ENCODE measurements at places on chromosomes 13 and 19. TPM values are rescaled to one million over a fixed set of nuclear protein-coding genes. Genes with fewer than 3 reads are reported as not detected.

GPR183 gene
- total RNA-seq: 1.2 TPM

DNA sequence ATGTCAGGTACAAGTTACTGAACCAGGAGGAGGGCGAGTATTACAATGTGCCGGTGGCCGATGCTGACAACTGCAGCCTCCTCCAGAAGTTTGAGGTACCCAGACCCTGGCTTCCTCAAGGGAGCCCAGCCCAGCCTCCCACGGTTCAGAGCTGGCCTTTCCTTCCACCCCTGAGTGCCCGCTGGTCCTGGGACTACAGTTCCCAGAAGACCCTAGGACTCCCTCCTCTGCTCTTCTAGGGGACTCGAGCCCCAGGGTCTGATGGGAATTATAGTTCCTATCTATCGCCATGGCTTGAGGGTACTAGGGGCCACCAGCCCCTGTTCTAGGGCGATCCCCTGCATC lies 11.0 kb downstream of the PRKCG start:
- DNase-seq: no peak

DNA sequence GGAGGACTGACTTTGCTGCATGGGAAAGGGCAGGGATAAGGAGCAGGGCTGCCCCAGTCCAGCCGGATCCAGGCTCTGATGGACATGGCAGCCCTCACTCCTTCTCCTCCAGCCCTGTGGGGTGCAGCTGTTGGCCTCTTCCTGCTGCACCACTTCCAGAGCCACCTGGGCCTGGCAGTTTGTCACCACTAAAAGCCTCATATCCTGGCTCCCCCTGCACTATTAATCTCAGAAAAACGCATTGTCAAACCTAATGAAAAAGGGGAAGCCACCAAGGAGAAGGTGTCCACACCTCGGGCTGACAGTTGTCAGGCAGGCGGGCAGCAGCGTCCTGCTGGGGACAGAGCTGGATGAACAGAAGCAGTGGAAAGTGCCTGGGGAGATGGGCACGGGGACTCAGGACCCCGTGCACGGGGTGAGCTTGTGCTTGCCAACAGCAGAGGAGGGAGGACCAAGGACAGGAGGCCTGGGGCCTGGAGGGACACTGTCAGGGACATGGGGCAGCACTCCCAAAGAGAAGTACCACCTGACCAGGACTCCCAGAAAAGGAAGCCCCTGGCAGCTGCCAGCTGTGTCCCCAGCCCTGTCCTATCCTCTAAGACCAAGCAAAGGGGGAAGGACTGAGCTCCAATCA lies 151.1 kb upstream of the TSHZ3 start:
- DNase-seq: no peak

GRCh38 chr19:16089010-16089846 lies 12.9 kb downstream of the TPM4 start:
- no peak for DNase-seq

- no peak for DNase-seq
Measured at GRCh38 chr13:111042661-111043226, 72.4 kb upstream of the ARHGEF7 start.

DNA sequence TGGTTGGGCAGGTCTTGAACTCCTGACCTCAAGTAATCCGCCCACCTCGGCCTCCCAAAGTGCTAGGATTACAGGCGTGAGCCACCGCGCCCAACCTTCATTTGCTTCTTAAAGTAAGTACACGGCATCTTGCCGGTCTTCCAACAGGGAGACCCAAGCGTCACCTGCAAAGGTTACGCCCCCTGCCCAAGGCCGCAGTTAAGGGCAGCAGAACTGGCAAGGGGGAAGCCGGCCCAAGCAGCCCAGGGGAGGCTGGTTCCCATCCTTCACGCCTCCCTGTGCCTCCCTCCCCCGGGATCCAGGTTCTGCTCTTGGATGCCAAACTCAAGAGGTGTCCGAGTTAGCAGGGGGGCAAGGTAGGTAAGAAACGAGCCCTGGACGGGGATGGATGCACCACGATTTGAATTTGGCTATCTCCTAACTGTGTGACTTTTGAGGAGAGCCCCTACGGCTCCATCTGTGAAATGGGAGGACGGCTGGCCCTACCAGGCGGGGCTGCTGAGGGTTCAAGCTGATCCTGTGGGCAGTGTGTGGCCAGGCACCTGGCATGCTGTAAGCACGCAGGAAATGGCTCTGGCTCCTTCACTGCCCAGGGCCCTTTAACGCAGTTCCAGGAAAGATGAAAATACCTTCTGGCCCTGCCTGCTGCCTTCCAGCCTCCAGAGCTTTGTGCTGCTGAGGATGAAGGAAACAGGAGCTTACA lies 9.0 kb downstream of the RFX1 start:
- DNase-seq: no peak

DNA sequence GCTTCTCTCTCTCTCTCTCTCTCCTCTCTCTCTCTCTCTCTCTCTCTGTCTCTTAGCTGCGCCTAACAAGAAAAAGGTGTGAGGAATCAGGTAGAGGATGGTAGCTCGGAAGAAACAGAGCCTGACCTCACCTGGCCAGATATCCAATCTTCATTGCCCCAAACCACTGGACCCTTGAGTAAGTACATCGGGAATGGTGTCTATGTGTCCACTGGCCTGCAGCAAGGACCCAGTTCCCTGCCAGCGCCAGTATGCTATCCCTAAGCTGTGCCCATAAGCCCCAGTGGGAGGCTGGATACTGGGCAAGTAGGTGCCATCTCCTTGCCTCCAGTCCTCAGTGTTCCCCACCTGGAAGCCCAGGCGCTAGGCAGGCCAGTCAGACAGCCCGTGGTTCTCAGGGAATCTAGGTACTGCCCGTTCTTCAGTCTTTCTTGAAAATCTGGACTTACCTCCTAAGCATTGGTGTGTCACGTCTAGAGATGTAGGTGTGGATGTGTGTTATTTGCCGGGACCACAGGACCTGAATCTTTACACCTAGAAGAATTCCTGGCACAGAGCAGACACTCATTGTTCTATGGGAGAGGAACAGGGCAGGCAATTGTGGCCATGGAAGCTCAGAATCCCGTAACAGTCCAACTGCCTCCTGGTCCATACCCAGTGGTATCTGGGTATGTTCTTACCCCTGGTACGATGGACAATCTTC lies 7.3 kb downstream of the URAD start:
- no peak for DNase-seq

KASH5 gene
- not detected for total RNA-seq

PLVAP gene
- total RNA-seq: 21.2 TPM

Data from dermis microvascular lymphatic vessel endothelial cell (primary cell).